ENCODE measurements at places on chromosomes 16 and 17. TPM values are rescaled to one million over a fixed set of nuclear protein-coding genes. Genes with fewer than 3 reads are reported as not detected.

Gene GNG13
- total RNA-seq: not detected

DNA sequence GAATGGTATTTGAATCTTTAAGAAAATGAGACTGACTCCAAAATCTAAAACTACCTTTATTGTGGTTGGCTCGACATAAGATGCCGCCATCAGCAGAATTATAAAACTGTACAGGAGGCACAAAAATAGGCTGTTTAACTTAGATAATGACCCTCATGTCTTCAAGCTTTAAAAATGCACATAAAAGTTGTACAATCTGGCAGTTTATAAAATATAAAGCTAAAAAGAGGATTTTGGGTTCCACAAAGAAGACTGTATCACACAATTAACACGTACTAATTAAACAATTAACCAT, 18.6 kb upstream of the ICAM2 start:
- no peak for DNase-seq

GRCh38 chr16:74035816-74036215, 260.8 kb upstream of the PSMD7 start:
- no peak for DNase-seq

GRCh38 chr16:64180136-64180900, 941.5 kb downstream of the CDH11 start:
- DNase-seq: no peak

DNA sequence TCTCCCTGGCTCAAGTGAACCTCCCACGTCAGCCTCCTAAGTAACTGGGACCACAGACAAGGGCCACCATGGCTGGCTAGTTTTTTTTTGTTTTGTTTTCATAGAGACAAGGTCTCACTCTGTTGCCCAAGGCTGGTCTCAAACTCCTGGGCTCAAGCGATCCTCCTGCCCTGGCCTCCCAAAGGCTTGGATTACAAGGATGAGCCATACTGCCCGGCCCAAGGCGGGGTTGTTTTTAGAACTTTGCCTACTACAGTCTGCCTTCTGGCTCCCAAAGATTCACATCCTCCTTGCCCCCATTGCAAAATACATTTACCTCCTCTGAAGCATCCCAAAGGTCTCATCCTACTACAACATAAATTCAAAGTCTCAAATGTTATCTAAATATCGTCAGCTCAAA, 49.5 kb upstream of the PHOSPHO1 start:
- no peak for DNase-seq

GRCh38 chr16:83568345-83568744, 239.4 kb upstream of the HSBP1 start:
- no peak for DNase-seq

Gene LITAFD
- total RNA-seq: not detected

- no peak for DNase-seq
Measured at GRCh38 chr16:85978291-85978775, 79.4 kb downstream of the IRF8 start.

GRCh38 chr17:19705201-19705600, 11.2 kb downstream of the SLC47A2 start:
- no peak for DNase-seq

DNA sequence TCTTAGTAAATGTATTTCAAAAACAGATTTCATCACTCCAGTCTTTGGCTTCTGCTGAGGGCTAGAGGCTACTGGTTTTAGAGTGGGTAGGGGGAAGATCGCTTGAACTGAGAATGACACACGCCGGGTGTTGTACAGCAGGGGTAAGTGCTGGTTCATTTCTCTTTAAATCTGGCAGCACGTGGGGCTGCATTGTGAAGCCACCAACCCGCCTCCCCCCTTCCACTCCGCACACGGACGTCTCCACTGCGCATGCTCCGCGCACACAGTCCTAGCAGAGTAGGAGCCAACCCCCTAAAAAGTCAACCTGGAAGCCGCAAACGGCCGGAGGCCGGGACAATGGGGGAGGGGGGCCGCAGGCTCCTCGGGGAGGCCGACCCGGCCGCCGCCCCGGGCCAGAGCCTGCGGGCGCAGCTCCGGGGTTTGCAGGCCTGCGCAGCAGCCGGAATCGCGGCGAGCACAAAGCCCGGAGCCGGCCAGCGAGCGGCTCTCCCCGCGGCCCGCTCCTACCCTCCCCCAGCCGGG, 1.3 kb downstream of the UBE2G1 start:
- peak; percentile 95 for DNase-seq

Data from dermis blood vessel endothelial cell (primary cell).